HepG2 (cell line): ENCODE measurements at places on chromosomes 1 and 21. TPM values are rescaled to one million over a fixed set of nuclear protein-coding genes. Genes with fewer than 3 reads are reported as not detected.

The SPTA1 gene
- total RNA-seq, result not detected in 2 replicates

The TARDBP gene
- 62.4 and 159 TPM in 2 replicates for total RNA-seq

The LCE3D gene
- not detected in 2 replicates for total RNA-seq

The OR2M3 gene
- total RNA-seq, result not detected in 2 replicates

The L1TD1 gene
- total RNA-seq, result not detected in 2 replicates

The TAS1R1 gene
- 0.98 and 1.4 TPM in 2 replicates for total RNA-seq

The FNBP1L gene
- 27.1 and 41.3 TPM in 2 replicates for total RNA-seq

The TRNP1 gene
- total RNA-seq, result 35.6 and 42.0 TPM in 2 replicates

The MYCL gene
- 0.31 and 0.42 TPM in 2 replicates for total RNA-seq

The ATP1A2 gene
- not detected in 2 replicates for total RNA-seq

The VHLL gene
- total RNA-seq, result 0.24 TPM in 1 of 2 replicates, not detected in the other

The SUCO gene
- total RNA-seq, result 17.0 and 25.5 TPM in 2 replicates

The ANGEL2 gene
- total RNA-seq, result 23.5 and 25.4 TPM in 2 replicates

The F3 gene
- 3.4 and 9.0 TPM in 2 replicates for total RNA-seq

The SLC25A34 gene
- 0.13 TPM in 1 of 2 replicates, not detected in the other for total RNA-seq

GRCh38 chr1:172952516-172952915 lies 98.2 kb downstream of the TNFSF18 start:
- DNase-seq, result no peak

DNA sequence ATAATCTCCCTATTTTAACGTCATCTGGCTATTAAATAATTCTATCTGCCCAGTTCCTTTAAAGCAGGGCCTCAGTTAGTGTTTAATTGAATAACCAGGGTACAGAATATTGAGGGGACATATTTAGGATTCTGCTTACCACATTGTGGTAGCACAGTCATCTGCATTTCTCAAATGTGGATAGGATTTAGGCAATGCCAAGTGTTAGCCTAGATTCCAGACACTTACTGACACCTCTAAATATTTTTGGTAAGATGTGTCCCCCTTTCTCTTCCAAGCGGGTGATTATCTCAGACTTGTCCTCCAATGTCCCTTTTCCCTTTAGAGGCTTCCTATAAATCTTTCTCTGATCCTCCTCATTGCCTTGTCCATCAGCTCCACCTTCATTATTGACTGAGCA lies 160.8 kb upstream of the HOOK1 start:
- DNase-seq, result no peak

- DNase-seq, result no peak
Observed at GRCh38 chr1:34360574-34360973, 183.9 kb downstream of the C1orf94 start.

DNA sequence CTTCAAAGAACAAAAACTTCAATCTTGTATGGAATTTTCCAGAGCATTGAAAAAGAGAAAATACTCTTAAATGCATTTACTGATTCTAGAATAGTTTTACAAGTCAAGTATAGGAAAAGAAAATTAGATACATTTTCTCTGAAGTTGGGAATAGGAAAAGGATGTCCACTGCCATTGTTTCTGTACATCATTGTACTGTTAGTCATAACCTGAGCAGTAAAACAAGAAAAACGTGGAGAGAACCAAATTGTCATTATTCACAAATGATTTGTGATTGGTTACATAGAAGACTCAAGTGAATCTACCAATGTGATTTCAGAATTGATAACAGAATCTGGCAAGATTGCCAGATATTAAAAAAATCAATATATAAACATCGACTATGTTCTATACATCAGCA lies 27.4 kb downstream of the PRKACB start:
- DNase-seq, result no peak

DNA sequence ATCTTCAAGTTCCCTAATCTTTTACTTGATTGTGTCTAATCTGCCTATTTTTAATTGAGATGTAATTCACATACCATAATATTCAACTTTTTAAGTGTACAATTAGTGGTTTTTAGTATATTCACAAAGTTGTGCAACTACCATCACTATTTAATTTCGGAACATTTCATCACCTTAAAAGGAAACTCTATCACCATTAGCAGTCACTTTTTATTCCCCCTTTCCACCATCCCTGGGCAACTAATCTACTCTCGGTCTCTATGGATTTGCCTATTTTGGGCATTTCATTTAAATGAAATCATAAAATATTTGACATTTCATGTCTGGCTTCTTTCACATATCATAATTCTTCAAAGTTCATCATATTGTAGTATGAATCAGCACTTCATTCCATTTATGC lies 30.6 kb upstream of the HYI start:
- no peak for DNase-seq

DNA sequence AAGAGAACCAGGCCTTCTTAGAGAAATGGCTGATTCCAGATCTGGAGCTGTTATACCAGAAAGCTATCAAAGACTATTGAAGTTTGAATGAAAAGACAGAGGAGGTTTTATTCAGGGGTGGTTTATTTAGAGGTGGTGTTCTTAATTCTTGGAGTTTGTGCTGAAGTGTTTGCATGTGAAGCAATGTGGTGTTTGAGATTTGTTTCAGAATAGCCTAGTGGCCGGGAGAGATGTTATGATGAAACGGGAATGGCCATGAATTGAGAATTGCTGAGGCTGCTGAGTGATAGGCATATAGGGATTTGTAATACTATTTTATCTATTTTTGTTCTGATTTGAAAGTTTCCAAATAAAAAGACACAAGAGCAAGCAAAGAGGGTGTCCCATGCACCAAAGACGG lies 10.5 kb upstream of the SHE start:
- no peak for DNase-seq

- DNase-seq, result no peak
Observed at GRCh38 chr1:65435987-65436386, 15.5 kb downstream of the LEPR start.

DNA sequence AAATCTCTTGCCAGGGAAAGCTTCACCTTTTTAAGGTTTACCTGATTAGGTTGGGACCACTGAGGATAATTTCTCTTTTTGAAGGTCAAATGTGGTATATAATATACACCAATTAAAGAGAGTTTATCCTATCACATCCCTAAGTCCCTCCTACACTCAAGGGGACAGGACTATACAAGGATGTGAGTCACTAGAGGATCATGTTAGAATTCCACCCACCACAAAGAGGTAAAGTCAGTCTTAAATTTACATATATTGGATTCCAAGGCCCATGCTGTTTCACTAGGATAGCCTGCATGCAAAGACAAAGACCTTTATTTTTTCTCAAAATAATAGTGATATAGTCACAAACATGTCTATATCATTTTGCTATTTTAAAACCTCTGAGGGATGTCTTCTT lies 164.4 kb downstream of the GIPC2 start:
- DNase-seq, result no peak

DNA sequence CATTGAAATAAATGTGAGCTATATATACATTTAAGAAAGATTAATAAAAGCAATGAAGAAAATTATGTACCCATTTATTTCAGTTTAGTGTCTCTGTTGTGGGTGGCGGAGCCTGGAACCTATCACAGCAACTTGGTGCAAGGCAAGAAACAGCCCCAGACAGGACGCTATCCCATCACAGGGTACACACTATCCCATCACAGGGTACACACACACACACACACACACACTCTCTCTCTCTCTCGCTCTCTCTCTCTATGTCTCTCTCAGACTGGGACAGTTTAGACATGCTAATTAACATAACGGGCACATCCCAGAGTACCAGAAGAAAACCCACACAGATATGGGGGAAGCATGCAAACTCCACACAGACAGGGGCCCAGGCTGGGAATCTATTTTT lies 6.5 kb upstream of the IL6R start:
- DNase-seq, result no peak

DNA sequence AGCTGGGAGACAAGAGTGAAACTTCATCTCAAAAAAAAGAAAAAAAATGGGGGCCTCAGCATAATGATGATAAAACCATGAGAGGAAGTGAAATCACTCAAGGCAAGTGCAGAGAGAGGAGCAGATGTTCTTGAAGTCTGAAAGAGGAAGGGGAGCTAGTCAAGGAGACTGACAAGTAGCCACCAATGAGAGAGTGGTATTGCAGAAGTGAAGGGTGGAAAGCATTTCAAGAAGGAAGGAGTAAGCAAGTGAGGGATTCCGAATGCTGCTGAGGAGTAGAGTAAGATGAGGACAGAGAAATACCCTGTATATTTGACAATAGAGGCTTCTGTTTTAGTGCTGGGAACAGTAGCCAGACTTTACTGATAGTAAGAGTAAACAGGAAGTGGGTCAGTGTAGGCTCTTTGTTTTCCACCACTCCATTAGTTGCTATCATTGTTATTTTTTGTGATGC lies 2.9 kb downstream of the TATDN3 start:
- DNase-seq, result peak; percentile 47

DNA sequence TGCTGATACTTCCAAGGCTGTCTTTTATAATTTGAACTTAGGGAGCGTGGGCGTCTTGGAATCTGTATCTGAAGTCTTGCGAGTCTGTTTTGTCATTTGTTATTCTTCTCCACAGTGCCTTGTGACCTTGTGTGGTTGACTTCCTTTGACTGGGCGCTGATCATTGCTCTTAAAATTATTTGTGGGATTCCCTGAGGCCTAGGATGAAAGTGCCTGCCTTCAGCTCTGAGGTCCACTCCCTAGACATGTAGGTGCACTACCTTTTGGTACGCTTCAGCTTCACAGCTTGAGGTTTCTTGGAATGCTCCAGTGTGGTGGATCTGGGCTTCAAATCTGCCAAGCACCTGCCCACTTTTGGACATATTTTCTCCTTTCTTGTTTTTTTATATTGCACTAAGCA lies 50.2 kb upstream of the IGSF5 start:
- no peak for DNase-seq

GRCh38 chr1:55823541-55824250 lies 608.5 kb upstream of the USP24 start:
- no peak for DNase-seq

DNA sequence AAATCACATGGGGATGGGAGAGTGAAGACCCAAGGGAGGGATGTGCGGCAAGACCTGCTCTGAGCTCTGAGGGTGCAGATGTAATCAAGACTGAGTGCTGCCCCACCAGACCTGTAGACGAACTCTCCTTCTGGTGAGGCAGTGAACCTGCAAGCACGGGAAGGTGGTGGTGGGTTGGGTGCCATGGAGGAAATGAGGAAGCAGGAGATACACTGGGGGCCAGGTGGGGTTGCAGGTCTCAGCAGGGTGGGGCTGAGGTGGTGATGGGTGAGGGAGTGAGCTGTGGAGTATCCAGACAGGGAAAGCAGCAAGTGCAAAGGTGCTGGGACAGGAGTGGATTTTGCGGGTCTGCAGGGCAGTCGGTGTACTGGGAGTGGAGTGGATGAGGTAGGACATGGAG lies 102.3 kb downstream of the KCNJ15 start:
- no peak for DNase-seq

DNA sequence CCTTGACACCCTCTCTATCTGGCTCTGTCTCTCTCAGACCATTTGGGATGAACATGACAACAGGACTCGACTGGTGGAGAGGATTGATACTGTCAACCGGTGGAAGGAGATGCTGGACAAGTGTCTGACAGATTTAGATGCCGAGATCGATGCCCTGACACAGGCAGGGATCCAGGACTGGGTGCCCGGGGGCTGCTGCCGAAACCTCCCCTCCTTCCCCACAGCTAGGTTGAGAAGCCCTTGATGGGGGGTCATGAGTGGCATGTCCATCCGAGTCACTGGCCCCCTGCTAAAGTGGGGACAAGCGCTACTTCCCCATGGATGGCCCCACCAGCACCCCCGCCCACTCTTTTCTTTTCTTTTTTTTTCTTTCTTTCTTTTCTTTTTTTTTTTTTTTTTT lies 1.2 kb downstream of the TEKT2 start:
- no peak for DNase-seq

GRCh38 chr1:57605933-57606332 lies 182.1 kb upstream of the DAB1 start:
- DNase-seq, result no peak

GRCh38 chr1:228363686-228364067 lies 43.0 kb downstream of the TRIM11 start:
- no peak for DNase-seq

- DNase-seq, result no peak
Observed at GRCh38 chr1:17207046-17207445, 2.1 kb downstream of the PADI1 start.

GRCh38 chr1:178724728-178725465 lies at the start of gene RALGPS2:
RALGPS2 (plus strand) TSS chr1:178725244; CDS start chr1:178776765, 51,521 bp downstream.
- peak; percentile 58 for DNase-seq

DNA sequence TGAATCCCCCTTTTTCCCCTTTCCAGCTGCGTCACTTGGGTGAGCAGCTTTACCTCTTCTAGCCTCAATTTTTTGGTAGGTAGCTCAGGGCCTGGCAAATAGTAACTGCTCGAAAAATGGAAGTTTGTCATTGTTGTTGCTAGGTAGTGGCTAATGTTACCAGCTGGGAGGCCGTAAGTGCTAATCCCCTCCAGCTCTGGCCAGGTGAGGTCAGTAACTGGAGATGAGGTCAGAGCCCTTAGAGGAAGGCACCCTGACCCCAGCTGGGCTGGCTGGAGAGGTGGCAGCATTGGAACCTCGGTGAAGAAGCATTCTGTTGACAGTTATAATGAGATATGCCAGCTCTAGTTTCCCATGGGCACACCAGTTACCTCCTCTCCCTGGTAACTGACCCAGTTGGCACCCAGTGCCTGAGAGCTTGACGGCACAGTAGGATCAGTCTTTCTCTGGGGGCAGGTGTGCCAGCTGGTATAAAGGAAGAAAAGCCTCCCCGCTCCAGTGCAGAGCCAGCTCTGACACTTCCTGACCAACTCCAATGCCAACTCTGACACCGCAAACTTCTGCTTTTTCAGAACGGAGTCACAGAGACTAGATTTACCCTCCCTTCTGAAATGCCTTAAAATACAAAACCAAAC lies 35.0 kb upstream of the SLC2A1 start:
- no peak for DNase-seq

- DNase-seq, result no peak
Observed at GRCh38 chr1:17822741-17823426, 67.8 kb downstream of the ACTL8 start.

GRCh38 chr21:42112857-42113256 lies 41.7 kb downstream of the UMODL1 start:
- DNase-seq, result no peak

DNA sequence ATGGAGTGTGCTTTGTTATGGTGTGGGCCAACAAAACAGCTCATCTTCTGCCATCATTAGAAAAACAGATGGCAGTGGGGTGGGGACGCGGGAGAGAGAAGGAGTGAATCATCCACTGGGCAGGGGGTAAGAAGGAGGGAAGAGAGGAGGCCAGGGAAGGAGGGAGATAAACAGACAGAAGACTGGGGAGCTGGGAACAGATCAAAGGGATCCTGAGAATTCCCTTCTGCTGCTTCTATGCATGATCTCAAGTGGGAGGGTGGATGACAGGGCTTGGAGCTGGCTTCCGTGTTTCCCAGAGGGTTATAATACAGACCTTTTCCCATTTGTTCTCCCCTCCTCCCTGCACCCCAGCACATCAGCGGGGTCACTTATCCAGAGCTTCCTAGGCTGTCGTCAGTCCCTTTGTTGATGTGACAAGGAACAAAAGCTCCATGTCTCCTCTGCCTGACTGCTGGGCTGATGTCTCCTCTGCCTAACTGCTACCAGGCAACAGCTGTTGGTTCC lies 338.6 kb downstream of the PAPPA2 start:
- no peak for DNase-seq

DNA sequence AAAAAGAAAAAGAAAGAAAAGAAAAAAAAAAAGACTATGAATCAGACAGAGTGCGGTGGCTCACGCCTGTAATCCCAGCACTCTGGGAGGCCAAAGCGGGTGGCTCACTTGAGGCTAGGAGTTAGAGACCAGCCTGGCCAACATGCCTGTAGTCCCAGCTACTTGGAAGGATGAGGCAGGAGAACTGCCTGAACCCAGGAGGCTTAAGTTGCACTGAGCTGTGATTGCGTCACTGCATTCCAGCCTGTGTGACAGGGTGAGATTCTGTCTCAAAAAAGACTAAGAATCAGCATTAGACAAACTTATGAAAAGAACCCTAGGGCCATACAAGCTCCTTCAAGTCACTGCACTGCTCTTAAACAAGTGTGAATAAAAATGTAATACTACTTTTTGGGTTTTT lies 16.9 kb downstream of the PSMB4 start:
- no peak for DNase-seq
